ENCODE measurements at places on chromosomes 16 and 17. TPM values are rescaled to one million over a fixed set of nuclear protein-coding genes. Genes with fewer than 3 reads are reported as not detected.

CCDC200 gene
- total RNA-seq: not detected

CORO1A gene
- 10.3 TPM for total RNA-seq

- no peak for DNase-seq
Observed at GRCh38 chr16:20950294-20950693, 49.7 kb downstream of the LYRM1 start.

GRCh38 chr17:12982224-12982623 lies 35.6 kb downstream of the ELAC2 start:
- no peak for DNase-seq

DNA sequence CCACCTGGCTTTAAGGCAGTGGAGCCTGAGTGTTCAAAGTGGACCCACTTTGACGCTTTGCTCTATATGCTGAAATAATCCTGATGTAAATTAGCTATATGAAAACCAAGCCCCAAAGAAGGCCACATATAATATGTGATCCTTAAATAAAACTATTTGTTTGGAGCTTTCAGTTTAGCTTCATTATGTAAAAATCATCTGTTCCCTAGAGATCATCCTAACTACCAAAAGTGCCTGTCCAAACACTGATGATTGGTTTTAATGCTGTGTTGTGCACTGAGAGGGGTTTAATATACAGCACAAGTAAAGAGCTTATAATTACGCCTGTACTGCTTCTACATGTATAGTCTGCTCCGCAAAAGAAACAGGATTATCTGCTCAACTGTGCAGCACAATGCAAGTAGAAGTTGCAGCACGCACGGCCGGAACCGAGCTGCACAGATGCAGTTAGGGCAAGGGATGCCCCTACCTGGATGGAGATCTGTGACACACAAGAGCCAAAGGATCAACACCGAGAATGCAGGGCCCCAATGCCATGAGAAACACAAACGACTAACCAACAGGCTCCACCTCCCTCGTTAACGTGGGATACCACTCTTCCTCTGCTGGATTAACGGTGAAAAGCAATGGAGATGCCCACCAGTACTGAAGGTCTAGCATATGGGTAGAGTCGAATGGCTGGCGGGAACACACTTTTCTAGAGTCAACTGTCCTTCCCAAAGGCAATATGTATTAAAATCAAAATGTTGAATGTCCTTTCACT lies 20.5 kb downstream of the USP7 start:
- DNase-seq: no peak

GRCh38 chr17:3659541-3660111 lies 8.8 kb downstream of the TAX1BP3 start:
- peak; percentile 80 for DNase-seq

Data from left ventricle myocardium superior (tissue), 1 donor.